T-cell (primary cell): ENCODE measurements at places on chromosomes 2 and 18.

GRCh38 chr18:70762812-70763211 is 474.0 kb downstream of the SOCS6 start:
- no peaks in the 10 kb centered on the region for H3K4me1 ChIP-seq
- H3K4me3 ChIP-seq, result no peak overlapping the region
- H3K36me3 ChIP-seq, result no peaks in the 10 kb centered on the region
- no peak overlapping the region for H3K27ac ChIP-seq
- H3K27me3 ChIP-seq, result no peaks in the 10 kb centered on the region

- no peak overlapping the region for H3K4me3 ChIP-seq
- H3K27ac ChIP-seq, result no peak overlapping the region
- peaks cover 26% of the 10 kb centered on the region for H3K27me3 ChIP-seq
- no peak for DNase-seq
- no peaks in the 10 kb centered on the region for H3K4me1 ChIP-seq
Observed at GRCh38 chr2:20184067-20184938, 40.6 kb downstream of the SDC1 start.

DNA sequence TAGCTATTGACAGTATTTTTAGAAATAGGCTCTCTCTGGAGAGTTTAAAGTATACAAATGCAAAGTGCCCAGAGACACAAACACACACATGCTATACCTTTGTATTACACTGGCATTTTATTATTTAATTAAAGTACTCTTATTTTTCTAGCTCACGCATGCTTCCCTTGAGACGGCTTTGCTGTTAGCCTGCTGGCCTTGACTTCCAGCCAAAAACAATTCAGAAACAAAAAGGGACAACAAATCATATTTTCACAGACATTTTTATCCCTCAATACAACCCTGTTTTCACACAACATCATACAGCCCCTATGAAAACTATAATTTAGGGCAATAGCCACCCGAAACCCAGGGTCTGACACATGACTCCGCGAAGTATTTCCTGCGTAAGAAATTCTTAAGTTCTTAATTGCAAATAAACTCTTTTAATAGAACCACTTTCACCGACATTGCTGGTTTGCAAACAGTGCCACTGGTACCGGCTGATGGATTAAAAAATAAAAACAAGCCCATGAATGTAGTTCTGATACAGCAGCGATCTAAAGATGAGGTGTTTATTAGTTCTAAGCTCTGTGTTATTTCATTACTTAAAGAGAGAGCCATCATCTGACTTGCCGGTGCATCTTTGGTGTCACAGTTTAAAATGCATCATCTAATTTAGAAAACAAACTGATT is 185.1 kb downstream of the TCF4 start:
- H3K27ac ChIP-seq, result no peak overlapping the region
- H3K4me1 ChIP-seq, result no peaks in the 10 kb centered on the region
- no peaks in the 10 kb centered on the region for H3K36me3 ChIP-seq

DNA sequence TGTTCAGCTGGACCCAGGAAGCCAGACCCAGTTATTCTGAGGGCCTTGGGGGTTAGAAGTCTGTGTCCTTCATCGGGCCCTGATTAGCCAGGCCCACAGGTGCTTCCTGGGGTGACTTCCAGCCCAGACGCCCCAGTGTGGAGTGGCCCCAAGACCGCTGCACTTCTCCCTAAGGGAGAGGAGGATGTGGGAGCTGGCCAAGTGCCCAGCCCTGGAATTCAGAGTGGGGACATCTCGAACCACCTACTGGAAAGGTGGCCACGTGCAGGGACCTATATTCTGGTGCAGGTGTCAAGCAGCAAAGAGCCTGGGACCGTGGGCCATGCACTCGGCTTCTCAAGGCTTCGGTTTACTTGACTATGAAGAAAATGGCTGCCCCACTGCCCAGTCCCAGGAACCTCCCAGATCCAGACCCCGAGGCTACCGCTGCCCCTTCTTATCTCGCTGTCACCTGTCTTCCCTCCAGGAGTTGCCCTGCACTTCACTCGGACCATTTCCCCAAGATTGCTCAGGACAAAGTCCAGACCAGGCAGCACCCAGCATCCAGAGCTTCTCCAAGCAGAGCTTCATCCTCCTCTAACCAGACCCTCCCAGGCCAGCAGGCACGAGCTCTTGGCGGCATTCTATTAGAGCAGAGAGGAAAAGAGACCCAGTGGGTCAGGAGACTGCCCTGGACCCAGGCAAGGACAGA is 142.8 kb upstream of the ID2 start:
- H3K27ac ChIP-seq, result no peak overlapping the region
- DNase-seq, result no peak
- H3K36me3 ChIP-seq, result no peaks in the 10 kb centered on the region
- peaks cover 69% of the 10 kb centered on the region for H3K4me1 ChIP-seq

DNA sequence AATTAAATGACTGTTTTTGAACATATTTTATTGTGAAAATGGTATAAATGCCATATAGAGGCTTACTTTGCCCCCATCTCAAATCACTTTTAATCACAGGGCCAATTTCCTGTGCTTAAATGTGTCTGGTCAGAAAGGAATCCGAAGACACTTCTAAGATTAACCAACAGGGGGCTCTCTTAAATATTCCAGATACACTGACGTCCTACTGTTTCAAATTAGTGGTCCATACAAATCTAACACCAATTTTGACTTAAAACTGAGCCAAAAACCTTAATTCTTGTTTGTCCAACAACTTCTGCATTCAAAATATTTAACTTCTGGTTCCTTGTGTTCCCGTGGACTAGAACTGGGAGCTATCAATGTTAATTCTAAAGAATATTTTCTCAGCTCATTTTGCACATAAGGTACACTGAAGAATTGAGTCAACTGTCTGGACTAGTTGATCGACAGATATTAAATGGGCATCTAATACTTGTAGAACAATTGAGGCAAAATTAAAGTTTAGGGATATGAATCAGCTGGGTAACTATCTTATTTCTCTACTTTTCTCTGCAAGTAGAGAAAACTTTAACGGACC is 557.5 kb downstream of the ARHGAP15 start:
- no peak for DNase-seq
- H3K4me1 ChIP-seq, result peaks cover 2% of the 10 kb centered on the region
- no peak overlapping the region for H3K27ac ChIP-seq

GRCh38 chr2:141911485-141912066 is 219.2 kb downstream of the LRP1B start:
- no peaks in the 10 kb centered on the region for H3K4me1 ChIP-seq
- H3K27ac ChIP-seq, result no peak overlapping the region
- H3K36me3 ChIP-seq, result no peaks in the 10 kb centered on the region
- no peaks in the 10 kb centered on the region for H3K27me3 ChIP-seq
- no peak for DNase-seq

- no peaks in the 10 kb centered on the region for H3K27me3 ChIP-seq
- DNase-seq, result no peak
- peak overlapping the region; percentile 71 for H3K27ac ChIP-seq
- peaks cover 7% of the 10 kb centered on the region for H3K4me1 ChIP-seq
- H3K36me3 ChIP-seq, result no peaks in the 10 kb centered on the region
Observed at GRCh38 chr18:59898609-59899297, 1.0 kb upstream of the PMAIP1 start.

- H3K4me1 ChIP-seq, result no peaks in the 10 kb centered on the region
- no peak overlapping the region for H3K4me3 ChIP-seq
- DNase-seq, result no peak
- H3K36me3 ChIP-seq, result no peaks in the 10 kb centered on the region
- no peak overlapping the region for H3K27ac ChIP-seq
- H3K27me3 ChIP-seq, result no peaks in the 10 kb centered on the region
Observed at GRCh38 chr18:73199151-73199550, 331.4 kb upstream of the NETO1 start.

DNA sequence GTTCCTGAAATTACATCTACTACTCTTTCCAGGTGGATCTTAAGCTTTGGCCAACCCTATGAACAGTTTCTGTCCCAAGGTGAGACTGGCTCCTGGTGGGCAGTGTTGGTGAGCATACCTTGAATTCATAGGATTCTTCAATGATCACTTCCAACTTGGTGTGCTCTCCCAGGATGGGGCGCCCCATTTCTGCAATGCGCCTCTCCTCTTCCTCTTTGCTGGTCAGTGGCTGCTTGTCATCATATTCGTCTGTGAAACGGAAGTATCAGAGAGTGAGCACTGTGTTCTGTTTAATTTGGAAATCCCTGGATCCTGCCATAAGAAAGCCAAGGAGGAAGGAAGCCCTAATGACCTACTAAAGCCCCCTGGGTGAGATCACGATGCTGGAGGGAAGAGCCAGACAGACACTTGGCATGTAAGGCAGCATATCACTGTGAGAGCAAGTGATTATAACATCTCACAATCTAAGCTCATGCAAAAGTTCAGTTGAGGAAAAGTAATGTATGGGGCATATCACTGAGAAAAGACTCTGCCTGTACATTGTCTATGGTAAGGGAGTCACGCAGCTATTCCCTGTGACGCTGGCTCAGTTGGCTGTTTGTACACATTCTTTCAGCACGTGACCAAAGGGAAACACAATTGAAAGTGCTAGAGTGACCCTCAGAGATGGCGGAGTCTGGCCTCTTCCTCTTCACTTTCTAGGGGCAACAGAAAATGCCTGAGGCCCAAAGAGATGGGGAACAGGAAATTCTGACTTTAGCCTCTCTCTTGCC is 287.0 kb downstream of the SLC8A1 start:
- H3K36me3 ChIP-seq, result no peaks in the 10 kb centered on the region
- H3K27me3 ChIP-seq, result no peaks in the 10 kb centered on the region
- no peaks in the 10 kb centered on the region for H3K4me1 ChIP-seq
- H3K27ac ChIP-seq, result no peak overlapping the region

- no peaks in the 10 kb centered on the region for H3K4me1 ChIP-seq
- no peaks in the 10 kb centered on the region for H3K27me3 ChIP-seq
- H3K4me3 ChIP-seq, result no peak overlapping the region
- no peak for DNase-seq
- H3K36me3 ChIP-seq, result no peaks in the 10 kb centered on the region
Observed at GRCh38 chr2:151861174-151861573, 33.0 kb upstream of the ARL5A start.

GRCh38 chr2:69292256-69292655 is 94.8 kb downstream of the GFPT1 start:
- peaks cover 9% of the 10 kb centered on the region for H3K27me3 ChIP-seq
- DNase-seq, result no peak
- no peak overlapping the region for H3K4me3 ChIP-seq
- H3K4me1 ChIP-seq, result no peaks in the 10 kb centered on the region

GRCh38 chr2:137893145-137893544 is 71.1 kb upstream of the HNMT start:
- no peak for DNase-seq
- H3K4me3 ChIP-seq, result no peak overlapping the region
- H3K4me1 ChIP-seq, result no peaks in the 10 kb centered on the region
- H3K36me3 ChIP-seq, result no peaks in the 10 kb centered on the region

GRCh38 chr18:44130376-44130942 is 550.2 kb upstream of the SETBP1 start:
- H3K36me3 ChIP-seq, result no peaks in the 10 kb centered on the region
- no peaks in the 10 kb centered on the region for H3K27me3 ChIP-seq
- no peak for DNase-seq

DNA sequence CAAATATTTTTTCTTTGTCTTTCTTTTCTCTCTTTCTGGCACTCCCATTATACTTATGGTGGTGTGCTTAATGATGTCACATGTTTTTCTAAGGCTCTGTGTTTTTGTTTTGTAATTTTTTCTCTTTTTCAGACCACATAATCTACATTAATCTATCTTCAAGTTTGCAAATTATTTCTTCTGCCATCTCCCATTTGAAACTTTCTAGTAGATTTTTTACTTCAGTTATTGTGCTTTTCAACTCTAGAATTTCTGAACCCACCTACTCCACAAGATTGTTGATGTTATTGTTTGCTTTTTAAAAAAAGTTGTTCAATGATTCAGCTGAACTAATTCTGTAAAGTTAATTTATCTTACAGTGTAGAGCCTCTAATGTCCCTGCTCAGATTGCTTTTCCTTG is 121.4 kb downstream of the SCN3A start:
- no peak overlapping the region for H3K4me3 ChIP-seq
- H3K36me3 ChIP-seq, result no peaks in the 10 kb centered on the region

- H3K4me3 ChIP-seq, result no peak overlapping the region
- H3K4me1 ChIP-seq, result no peaks in the 10 kb centered on the region
- no peak overlapping the region for H3K27ac ChIP-seq
Observed at GRCh38 chr2:75100801-75101151, 98.5 kb downstream of the TACR1 start.
